ENCODE measurements at places on chromosomes 7 and 10.
A peak's percentile ranks its signal among the peaks of the same experiment; 100 is the strongest.

DNA sequence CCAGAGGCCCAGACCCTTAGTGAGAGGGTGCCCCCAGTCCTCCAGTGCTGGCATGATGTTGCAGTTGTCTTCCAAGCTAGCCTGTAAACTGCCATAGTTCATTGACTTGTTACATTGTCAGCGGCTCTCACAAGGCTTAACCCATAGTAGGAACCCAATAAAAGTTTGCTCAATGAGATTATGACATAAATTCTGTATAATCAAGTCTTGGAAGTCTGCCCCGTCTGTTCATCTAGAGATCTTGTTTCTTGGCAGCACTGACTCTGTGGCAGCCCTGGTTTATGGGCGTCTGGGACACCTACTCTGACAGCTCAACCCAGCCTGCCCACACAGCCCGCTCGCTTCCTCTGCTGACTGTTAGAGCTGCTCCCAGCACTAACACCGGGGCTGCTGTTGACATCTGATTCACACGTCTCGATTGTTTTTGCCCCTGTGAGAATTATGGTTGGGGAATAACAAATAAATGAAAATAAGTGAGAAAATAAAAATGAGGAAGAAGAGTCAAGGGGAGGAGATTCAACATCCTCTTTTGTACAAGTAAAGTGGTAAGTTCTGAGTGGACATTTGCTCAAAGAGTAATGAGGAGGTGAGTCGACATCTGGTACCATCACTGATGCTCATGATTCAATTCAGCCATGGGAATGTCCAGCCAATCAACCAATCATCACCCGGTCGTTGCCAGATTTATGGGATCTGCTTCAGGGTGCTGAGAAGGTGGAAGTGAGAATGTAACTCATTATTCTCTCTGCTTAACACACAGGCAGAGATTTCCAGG lies 160.8 kb downstream of the SPAG6 start:
- DNase-seq: peak; percentile 76

GRCh38 chr10:13882119-13882711 lies 295.4 kb downstream of the PRPF18 start:
- DNase-seq: no peak

GRCh38 chr7:79377097-79377496 lies 76.4 kb downstream of the MAGI2 start:
- no peak for DNase-seq

GRCh38 chr7:117323305-117323850 lies 520 bp upstream of the WNT2 start:
- DNase-seq: no peak

GRCh38 chr7:112176241-112176640 lies 30.0 kb downstream of the DOCK4 start:
- no peak for DNase-seq

DNA sequence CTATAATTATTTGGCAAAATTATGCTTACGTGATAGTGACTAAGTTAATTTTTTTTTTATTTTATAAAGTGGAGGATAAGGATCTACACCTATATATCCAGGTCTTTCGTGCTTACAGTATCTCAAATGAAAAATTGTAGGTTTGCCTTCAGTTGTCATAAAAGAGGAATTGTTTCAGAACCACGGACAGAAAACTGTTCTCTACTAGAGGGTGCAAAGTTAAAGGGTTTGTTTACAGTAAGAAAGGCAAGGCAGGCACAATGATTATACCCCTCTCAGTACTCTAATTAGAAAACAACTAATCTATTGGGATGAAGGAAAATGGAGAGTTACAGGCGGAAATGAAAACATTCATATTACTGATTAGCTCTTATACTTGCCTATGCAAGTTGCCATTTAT lies 1.5 kb downstream of the PCLO start:
- DNase-seq: no peak

DNA sequence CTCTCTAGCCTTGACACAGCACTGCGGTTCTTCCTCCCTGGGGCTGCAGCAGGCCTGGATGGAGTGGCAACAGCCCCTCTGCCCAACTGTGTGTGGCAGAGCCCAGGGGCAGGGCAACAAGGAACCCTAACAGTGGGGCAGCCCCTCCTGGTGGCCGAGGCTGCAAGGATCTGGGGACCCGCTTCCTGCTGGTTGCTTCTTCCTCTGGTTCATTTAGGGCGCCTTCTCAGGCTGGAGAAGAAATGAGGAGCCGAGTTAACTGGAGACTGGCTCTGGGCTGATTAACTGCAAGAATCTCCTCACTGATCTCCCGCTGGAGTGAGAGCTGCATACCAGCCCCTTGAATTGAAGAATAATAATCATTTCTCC lies 80.1 kb upstream of the EMX2 start:
- DNase-seq: no peak

DNA sequence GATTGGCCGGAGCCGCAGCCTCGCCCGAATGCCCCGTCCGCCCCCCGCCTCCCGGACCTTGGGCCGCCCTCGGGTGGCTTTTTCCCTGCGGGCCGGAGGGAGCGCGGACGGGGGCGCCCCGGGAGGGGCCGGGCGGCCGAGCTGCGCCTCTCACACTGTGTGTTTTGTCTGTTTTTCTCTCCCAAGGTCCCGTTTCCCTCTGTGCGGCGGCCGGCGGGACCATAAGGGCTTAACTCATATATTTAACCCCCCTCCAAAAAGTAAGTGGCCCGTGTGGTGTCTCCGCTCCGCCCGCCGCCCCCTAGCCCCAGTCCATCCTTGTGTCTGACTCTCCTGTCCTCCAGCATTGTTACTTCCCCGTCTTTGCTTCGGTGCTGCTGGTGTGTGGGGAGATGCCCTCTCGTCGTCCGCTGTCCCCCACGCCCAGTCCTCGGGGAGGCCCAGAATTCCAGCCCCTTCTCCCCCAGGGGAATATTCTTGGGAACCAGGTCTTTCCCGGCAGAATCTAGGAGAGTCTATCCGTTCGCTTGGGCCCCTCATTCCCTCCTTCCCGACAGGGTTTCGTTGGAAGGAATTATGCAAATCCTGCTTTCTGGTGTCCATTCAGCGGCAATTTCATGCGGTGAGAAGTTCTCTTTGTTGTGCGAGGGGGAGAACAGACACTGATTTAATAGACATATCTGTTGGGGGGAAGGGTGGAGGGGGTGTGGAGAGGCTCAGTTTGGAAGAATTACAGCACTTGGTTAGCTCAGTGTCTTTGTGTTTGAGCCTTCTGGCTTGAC lies 1.3 kb downstream of the LCOR start:
- DNase-seq: no peak

DNA sequence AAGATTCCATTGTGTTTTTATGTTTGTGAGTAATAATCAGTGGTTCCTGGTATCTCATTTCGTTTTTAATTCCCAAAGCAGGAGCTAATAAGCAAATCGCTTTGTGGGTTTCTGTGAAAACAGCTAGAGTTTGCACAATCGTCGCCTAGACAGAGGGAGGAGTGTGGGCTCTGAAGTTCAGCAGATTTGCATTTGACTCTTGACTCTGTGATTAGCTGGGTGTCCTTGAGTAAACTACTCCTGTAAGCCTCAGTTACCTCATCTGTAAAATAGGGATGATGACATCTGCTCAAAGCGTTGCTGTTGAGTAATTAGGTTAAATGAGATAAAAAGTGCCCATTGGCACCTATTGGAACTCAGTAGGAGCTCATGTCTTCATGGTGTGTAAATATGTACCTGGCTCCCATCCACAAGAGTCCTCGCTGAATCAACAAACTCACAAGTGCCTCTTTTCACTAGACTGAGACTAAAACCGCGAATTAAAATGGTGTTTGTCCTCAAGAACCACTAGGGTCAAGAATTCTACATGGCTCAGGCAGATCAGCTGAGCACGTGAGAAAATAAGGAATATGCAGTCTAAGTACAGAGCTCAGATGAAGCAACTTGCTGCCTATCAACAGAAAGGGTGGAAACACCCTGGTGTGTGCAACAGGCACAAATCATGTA lies 385.8 kb upstream of the C7orf33 start:
- DNase-seq: no peak

DNA sequence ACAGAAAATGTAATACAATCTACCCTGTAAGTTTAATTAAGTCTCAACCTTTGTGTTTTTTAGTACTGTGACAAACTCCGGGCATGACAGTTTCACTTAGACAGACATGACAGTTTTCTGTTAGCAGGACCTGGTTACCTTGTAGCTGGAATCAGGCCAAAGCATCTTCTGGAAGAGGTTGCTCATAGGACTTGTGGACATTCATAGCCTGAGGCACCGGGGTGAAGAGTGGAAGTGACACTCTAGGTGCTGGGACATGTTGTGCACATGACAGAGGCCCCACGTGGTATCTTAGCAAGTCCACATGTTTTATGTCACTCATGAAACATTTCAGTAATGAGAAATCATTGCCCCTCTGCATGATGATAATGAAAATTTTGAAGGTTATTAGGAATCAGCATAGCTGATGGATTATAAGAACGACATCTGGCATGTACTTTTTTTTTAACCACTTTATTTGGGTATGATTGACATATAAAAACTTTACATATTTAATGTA lies 441.4 kb downstream of the CNTNAP2 start:
- no peak for DNase-seq

- no peak for DNase-seq
Observed at GRCh38 chr10:34474009-34474376, 341.1 kb downstream of the PARD3 start.

GRCh38 chr7:31466036-31466435 lies 47.9 kb upstream of the ITPRID1 start:
- no peak for DNase-seq

GRCh38 chr7:100892364-100893317 lies 3.0 kb downstream of the ACHE start:
- DNase-seq: no peak

- DNase-seq: no peak
Observed at GRCh38 chr7:122273117-122273516, 31.4 kb downstream of the FEZF1 start.

Data from CD8-positive, alpha-beta T cell (primary cell).